Renal cortex interstitium (tissue), 15 donors: ENCODE measurements at places on chromosomes 7 and 10.

- DNase-seq: no peak
These were observed 368.6 kb downstream of the REEP3 start for GRCh38 chr10:63889803-63890202.

DNA sequence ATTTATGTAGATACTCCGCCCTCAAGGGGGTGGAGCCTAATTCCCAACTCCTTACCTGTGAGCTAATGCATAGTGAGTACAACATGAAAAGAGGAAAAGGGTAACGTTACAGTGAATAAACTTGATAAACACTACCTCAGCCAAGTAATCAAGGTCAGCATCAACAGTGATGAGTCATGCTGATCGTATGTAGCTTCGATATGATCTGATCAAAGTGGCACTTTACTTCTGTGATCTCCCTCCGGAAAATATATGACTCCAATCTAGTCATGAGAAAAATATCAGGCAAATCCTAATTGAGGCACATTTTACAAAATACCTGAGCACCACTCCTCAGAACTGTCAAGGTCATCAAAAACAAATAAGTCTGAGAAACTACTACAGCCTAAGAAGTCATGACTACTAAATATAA, 70.4 kb downstream of the VTI1A start:
- no peak for DNase-seq

DNA sequence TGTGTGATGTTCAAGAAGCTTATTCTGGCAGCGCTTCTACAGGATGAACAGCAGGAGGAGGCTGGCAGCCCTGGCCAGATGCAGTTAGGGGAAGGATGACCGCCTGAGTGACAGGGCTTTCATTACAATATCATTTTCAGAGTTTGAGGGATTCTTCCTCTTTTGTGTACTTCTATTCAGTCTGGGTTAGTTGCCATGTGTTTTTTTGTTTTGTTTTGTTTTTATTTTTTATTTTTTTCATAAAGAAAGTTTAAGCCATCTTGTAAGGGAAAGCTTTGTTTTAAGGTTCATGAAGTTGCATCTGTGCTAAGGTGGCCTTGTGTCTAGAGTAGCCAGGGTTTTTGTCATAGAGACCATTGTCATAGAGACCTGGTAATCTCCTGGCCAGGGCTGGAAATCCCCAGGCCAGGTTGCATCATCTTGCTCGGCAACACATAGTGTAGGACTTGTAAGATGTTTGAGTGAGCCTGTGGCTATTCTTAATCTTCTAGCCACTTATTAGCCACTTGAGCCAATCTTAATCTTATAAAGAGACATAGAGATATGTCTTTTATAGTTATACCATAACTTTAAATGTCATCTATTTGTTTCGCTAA, 230.5 kb upstream of the TMEM229A start:
- no peak for DNase-seq

DNA sequence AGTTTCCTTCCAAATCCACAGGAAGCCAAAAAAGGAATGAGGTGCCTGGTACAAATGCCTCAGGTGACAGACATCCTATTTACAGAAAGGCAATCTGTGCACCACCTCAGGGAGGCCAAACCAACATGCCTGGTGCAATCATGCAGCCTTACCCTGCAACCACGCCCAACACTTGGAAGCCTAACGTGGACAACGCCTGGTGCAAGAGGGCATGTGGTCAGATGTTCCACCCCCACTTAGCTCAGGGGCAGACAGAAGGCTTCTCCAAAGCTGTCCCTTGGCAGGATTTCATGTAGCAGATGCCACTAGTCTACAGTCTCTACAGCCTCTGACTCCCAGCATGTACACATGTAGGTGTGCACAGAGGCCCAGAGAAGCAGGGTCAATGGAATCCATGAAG, 89.5 kb downstream of the KCNMA1 start:
- no peak for DNase-seq

DNA sequence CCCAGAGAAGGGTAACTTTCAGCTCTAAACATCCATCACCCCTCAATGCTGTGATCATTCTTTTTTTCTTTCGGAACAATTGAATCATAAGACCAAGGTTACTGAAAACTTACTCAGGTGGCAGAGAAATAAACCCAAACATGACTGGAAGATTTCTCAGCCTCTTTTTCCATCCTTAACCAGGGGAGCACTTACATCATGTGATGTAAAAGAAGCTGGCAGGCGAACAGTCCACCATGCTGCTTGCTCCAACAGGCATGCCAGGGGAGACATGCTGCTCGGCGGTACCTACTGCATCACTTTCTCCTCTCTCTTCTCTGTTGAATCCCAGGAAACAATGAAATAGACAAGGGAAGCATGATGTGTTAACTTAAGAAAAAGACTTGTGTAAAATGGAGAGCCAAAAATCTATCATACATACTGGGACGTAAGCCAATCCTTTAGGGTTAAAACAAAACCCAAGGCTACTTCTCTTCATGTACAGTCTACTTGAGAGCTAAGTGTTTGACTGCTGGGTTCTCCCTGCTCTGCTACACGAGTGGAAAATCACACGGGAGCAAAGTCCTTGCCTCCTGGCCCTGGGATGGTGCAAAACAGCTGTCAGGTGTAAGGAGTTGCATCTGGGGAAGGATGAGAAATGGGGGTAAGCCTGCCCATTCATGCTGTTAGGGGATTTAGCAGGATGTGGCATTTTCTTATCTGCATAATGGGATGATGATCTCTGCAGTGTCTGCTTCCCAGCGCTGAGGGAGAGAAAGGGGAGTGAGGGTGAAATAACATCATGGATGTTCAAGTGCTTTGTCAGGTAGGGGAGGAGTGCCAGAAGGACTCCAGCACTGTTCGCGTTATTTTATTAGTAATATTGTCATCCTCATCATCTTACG, 64.3 kb upstream of the ZNF438 start:
- no peak for DNase-seq
